ENCODE measurements at places on chromosomes 6 and 20. TPM values are rescaled to one million over a fixed set of nuclear protein-coding genes. Genes with fewer than 3 reads are reported as not detected.

- no peak for DNase-seq
These were observed 126.5 kb downstream of the SLC24A3 start for GRCh38 chr20:19338960-19339359.

DNA sequence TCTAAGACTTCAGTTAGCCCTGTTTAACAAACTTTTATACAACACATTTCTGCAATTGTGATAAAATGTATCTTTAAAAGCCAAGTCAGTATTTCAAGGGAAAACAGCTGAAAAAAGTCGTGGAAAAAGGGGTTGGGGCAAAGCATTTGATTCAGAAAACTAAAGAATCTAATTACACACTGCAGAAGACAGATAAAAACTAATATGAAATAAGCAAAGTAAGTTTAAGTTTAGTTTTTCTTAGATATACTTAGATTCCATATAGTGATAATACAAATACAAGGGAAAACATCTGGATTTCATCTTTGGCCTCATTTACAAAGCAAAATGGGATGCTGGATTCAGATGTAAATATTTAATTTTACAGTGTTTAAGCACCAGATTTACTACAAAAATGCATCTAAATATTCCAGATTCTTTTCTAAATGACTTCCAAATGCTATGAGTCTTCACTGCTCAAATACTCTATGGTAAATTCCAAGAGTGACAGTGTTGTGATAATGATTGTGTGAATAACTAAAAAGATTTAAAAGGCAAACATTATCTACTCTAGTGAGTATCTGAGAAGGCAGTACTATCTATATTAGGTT is 1.5 kb upstream of the ADNP start:
- no peak for DNase-seq

Gene OOEP
- not detected for polyA plus RNA-seq

GRCh38 chr6:73817253-73817652 is 121.2 kb downstream of the CD109 start:
- no peak for DNase-seq

DNA sequence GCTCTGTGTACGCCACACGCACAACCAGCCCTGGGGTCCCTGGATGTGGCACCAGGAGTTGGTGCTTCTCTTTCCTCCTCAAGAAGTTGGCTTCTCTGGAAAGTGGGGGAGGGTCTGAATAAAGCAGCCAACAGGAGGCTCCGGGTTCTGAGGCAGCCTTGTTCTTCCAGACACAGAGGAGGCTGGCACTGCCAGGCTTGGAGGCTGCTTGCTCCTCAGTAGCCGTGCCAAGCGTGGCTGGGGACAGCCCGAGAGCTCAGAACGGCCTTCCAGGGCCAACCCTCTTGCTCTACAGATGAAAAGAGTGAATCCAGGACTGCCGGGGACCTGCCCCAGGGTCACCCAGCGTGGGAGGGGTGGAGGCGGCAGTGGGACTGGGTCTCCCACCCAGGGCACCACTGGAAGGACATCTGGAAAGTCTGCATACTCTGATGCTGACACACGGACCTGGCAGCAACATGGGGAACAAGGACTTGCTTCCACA is 70.4 kb downstream of the SLC22A23 start:
- no peak for DNase-seq

Gene E2F1
- 1.1 TPM for polyA plus RNA-seq

DNA sequence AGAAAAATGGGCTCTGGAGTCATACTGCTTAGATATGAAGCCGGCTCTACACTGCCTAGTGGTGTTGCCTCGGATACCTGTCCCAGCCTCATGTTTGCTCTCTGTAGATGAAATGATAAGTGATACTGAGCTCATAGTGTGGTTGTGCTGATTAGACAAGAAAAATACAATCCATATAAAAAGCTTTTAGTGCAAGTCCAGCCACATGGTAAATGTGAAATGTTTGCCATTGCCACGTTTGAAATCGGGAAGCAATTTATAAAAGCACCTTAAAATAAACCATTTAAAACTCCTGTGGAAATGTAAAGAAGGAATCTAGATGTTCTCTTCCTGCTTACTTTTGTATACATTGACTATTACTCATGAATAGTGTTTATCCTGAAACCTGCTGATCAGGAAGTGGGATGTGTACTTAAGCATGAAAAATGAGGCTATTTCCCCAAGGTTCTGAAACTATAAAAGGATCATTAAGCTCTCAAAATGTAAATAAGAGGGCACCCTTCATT is 13.1 kb upstream of the PBOV1 start:
- DNase-seq, result no peak

Gene CARMIL1
- polyA plus RNA-seq, result 4.8 TPM

DNA sequence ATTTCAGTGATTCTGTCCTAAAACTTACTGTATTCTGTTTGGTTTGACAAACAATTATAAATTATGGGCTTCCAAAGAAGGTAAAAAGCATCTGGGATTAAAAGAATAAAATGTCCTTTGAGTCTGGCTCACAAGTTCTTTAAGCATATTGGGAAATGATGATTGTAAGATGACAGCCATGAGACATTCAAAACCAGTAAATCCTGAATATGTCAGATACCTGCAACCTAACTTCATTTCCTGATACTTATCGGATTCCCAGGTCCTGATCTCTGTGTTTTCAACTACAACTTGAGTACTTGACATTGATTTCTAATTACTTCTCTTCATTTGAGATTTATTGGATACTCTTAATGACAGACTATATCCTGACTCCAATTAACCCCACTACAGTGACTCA is 446.6 kb downstream of the GRIK2 start:
- DNase-seq, result no peak

GRCh38 chr6:34146801-34147592 is 1.1 kb upstream of the GRM4 start:
- peak; percentile 25 for DNase-seq

DNA sequence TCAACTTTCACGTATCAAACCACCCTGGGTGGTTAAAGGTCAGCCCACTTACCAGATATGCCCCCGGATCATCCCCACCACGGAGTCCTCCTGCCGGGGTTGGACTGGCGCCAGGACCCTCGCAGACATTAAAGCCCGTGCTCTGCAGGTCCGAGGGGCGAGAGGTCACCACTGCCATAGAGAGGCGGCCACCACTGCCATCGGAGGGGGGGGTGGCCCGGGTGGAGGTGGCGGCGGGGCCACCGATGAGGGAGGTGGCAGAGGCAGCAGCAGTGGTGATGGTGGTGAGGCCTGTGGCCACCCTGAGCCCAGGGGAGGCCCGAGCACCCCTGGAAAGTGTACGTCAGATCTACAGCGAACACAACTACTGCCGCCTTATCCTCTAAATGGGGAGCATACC is 76.3 kb downstream of the ASXL1 start:
- DNase-seq, result no peak

GRCh38 chr6:94468830-94469229 is 1049.5 kb upstream of the EPHA7 start:
- no peak for DNase-seq

Gene ELOVL4
- polyA plus RNA-seq, result 0.27 TPM

Measured in heart left ventricle (tissue), 16 donors.